ENCODE measurements at places on chromosomes 3 and 15.

DNA sequence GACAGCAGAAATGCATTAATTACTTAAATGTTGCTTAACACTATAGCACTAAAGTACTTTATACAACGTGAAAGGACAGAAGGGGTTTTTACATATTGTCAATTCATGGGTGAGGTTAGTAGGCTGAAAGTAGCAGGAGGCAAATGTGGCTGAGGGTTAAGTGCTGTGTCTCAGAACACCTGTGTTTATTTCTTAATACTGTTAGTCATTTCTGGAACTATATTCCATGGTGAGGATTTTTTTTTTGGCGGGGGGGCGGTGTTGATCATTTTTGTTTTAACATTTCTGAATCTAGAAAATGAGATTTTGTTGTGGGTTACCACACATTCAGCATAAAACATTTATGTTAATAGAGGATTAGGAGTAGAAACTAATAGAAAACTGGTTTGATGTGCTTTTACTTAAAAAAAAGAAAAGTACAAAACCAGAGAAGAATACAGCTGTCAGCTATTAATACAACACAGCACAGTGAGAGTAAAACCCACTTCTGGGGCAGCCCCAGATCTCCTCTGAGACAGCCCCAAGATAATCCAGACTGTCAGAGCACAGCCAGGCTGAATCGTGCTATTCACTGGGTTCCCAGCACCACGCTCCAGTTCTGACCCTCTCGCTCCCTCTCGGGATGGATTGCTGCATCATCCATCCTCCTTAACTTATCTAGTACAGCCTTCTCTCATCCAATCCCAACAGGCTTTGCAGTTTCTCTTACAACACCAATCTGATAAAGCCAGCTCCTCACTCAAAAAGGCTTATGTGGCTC, 307.7 kb downstream of the TUSC7 start:
- no peak for DNase-seq

- DNase-seq, result no peak
These were observed 13.1 kb downstream of the PLXNA1 start for GRCh38 chr3:126995926-126996512.

DNA sequence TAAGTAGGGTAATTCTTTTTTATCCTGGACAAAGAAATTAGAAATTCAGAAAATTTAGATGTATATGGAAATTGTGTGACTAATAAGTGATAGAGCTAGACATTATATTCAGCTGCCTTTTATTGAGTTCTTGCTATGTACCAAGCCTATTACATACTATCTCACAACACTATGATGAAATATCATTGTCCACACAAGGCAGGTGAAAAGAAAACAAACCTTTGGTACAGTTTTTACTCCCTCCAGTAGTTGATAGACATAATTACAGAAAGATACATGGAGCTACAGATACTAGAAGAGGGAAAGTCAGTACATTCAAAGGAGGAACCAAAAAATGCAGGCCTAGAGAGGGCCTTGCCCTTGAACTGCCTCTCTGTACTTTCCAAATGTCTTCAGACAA, 4.8 kb downstream of the IQCH start:
- DNase-seq, result no peak

GRCh38 chr15:66045542-66045941, 176.3 kb downstream of the RAB11A start:
- DNase-seq, result no peak

DNA sequence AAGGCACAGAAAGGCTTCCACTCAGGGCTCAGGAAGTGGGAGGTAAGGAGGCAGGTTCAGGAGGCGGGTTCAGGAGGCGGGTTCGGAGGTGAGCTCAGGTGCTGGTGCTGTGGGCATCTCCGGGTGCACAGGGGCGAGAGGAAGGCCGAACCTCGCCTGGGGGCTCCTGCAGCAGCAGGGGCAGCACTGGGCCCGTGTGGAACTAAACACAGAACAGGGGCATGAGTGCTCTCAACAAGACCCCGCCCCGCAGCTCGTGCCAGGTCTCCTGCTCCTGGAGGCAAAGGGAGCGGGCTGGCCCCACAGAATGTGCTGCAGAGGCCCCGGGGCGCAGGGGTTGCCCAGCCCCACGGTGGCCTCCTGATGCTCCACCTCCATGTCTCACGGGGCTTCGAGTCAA, 13.7 kb downstream of the ZDHHC19 start:
- no peak for DNase-seq

GRCh38 chr3:121477589-121477988, 68.2 kb downstream of the POLQ start:
- DNase-seq, result no peak

All from activated CD8-positive, alpha-beta memory T cell treated with anti-CD3 and anti-CD28 coated beads, Interleukin-2, amount 50 U/mL, for 4 hours (primary cell).